Stimulated activated CD8-positive, alpha-beta memory T cell treated with anti-CD3 and anti-CD28 coated beads, Interleukin-7, amount 100 ng/mL, for 24 hours (primary cell): ENCODE measurements at places on chromosomes 11 and 22.
A peak's percentile ranks its signal among the peaks of the same experiment; 100 is the strongest.

DNA sequence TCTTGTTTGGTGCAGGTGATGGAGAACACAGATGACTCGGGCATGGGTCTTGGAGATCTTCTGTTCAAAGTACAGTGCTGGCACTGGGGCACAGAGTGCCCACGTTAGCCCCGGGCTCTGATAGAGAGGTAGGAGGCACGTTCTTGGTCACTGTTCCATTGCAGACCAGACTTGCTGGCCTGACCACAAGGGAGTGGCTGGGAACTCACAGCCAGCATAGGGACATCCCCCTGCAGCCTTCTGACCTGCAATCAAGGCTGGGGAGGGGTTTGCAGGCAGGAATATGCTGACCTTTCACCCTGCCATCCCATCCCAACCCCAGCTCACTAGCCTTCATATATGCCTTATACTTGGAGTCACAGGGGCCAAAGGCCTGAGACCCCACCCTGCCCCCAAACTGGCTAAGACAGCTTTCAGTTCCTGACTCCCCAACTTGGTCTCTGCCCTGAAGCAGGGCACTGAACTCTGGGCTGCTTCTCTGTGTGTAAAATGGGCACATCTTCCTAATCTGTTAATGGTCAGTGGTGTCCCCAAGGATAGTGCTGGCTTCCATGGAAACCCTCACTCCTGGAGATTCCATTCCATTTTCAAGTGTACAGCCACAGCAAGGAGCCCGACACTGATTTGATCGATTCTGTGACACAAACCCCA lies 4.6 kb downstream of the MRPL49 start:
- no peak for DNase-seq

DNA sequence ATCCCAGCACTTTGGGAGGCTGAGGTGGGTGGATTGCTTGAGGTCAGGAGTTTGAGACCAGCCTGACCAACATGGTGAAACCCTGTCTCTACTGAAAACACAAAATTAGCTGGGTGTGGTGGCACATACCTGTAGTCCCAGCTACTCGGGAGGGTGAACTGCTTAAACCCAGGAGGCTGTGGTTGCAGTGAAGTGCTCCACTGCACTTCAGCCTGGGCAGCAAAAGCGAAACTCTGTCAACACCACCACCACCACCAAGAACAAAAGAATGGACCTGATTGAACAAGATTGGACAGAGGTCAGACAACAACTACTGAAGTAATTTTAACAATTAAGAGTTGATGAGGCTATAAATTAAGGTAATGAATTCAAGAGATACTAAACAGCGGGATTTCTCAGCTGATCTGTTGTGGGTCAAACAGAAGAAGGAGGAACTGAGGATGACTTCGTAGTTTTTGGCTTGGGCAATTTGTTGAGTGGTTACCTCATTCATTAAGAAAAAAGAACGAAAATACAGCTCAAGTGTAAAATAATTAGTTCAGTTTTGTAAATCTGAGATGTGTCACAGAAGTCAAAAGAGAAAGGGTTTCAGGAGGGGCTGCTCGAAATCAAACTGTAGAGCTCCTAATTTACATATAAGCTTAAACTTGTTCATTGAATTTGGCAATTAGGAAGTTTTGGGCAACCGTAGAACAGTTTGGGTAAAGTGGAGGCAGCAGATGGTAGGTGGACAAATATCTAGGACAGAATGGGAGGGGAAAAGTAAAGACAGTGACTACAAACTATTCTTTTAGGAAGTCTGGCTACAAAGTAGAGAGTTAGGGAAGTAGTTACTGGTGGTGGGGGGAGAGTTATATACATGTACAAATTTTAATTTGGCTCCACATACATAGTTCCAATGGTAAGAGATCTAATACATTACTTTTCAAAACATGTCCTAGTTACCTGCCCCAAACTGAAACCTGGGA lies 4.5 kb downstream of the IL18 start:
- no peak for DNase-seq

DNA sequence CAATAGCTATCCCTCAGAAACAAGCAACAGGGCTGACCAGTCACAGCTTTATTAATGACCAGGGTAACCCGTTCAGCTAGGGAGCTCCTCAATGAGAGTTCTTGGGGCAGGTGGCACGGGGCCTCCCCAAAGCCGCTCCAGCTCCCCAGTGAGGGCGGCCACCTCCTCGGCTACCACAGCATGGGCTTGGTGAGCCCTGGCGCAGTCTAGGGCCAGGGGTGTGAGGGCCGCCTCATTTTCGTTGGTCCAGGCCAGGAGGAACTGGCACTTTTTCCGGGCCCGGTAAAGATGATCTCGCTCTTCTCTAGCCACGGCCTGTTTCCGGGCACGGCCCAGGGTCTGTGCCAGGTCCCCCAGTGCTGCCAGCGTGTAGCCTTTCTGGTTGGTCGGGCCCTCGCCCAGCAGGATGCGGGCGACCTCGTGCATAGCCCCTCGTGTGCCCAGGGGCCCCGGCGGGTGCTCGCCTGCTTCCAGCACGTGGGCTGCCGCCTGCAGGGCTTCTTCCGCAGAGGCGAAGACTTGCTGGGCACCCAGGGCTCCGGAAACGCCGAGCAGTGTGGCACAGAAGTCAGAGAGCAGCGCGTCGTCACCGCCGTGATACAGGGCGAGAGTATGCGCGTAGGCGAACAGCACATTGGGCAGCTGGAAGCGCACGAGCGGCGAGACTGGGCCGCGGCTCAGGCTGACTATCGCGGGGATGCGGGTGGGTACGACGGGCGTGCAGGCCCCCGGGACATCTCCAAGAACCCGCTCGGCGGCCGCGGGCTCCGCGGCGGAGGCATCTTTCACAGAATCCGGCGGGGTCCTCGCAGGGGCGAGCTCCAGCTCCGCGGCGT lies 913 bp downstream of the ZNHIT2 start:
- DNase-seq, result peak; percentile 36

DNA sequence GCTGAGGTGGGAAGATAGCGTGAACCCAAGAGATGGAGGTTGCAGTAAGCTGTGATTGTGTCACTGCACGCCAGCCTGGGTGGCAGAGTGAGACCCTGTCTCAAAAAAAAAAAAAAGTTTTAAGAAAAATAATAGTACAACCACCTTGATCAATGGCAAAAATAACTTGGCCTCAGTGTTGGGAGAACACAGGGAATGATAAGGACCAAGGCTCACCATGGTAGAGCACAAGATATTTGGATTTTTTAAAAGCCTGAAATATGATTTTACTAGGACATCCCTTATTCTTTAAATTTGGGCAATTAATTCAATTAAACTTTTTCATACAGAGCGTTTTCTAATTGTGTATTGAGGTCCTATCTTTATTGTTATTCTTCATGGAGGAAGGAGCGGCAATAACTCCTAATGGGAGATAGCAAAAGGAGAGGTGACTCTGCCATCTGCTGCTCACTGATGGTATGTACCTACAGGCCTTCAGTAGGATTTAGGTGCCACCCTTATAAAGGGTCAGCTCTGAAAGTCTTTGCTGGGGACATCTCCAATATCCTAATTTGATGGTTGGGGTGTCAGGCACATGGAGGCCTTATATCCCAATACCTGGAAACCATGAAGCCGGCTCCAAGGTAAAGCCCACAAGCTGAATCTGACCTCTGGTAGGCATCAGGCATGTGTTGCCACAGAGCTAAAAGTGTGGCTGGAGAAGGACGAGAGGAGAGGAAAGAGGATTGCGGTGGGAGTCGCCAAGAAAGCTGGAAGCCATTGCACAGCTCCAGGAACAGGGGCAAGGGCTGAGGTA lies 21.9 kb upstream of the POLD3 start:
- no peak for DNase-seq

- DNase-seq, result no peak
Observed at GRCh38 chr22:39717099-39717498, 146.5 kb downstream of the CACNA1I start.

DNA sequence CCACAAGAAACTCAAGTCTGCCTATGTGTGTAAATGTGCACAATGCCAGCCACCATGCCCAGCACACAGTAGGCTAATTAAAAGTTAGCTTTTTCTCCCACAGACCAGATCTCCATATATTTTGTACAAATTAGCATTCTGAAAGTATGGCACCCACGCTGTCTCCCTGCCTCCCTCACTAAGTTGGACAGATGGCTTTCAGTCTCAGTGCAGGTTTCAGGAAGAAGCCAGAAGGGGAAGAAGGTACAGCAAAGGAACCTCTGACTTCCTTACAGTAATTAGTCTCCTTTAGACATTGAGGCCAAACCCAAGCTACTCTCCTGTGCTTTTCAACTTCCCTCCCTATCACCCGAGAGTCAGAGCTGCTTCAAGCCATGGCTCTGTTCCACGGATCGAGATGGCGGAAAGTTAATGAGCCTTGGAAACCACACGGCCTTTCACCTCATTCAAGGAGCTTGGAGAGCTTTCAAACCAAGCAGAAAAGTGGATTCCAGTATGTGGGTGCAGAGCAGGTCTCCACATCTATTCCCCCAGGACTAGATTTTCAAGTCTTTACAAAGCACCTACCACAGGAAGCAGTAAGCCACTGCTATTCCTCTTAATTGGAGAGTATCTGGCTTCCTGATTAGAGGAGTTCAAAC lies 221.1 kb upstream of the NARS2 start:
- no peak for DNase-seq

- DNase-seq, result no peak
Observed at GRCh38 chr22:38070250-38070921, 13.2 kb downstream of the PICK1 start.

- DNase-seq, result no peak
Observed at GRCh38 chr11:113087706-113088105, 126.5 kb downstream of the NCAM1 start.

DNA sequence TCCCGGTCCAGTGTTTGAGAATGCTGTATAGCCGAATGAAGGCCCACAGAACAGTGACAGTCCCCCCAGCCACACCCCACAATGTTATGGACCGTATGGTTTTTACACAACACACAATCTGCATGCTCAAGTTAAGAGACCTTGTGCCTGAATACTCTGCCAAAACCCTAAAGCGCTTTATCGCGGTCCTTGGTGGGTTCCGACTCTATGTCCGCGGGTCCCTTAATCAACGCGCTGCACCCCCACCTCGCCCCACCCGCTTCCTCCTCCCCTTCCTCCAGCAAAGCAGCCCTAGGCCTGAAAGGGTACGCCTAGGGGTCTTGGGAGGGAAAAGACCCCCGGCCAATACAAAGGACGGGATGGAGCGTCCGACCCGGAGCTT lies 442 bp downstream of the COPB1 start:
- peak; percentile 9 for DNase-seq

DNA sequence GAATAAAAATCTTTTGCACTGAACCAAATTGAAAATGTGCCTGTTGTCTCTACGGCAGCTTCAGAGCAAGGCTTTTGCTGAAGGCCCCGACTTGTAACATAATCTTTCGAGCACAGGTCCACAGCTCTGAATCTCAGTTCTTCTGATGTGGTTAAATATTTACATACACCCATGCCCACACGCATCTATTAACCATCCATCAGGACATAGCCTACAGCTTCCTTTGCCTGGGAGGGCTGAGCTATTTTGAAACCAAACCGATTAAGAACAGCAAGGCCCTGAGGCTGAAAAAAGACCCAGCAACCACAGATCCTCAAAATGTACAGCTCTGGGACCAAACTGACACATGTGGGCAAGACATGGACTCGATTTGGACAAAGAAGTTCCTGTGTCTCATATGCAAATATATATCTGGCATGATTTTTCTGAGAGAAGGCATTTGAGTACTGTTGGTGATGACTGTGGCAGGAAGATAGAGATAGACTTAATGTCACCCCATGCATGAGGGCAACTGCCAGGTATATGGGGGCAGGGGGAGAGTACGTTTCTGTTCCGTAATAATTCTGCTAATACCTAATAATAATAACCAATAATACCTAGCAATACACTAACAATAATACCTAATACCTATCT lies 322.7 kb upstream of the PLET1 start:
- no peak for DNase-seq

GRCh38 chr11:112249871-112250610 lies 10.6 kb downstream of the PLET1 start:
- no peak for DNase-seq

GRCh38 chr11:70225681-70226177 lies 22.6 kb downstream of the FADD start:
- DNase-seq, result no peak

DNA sequence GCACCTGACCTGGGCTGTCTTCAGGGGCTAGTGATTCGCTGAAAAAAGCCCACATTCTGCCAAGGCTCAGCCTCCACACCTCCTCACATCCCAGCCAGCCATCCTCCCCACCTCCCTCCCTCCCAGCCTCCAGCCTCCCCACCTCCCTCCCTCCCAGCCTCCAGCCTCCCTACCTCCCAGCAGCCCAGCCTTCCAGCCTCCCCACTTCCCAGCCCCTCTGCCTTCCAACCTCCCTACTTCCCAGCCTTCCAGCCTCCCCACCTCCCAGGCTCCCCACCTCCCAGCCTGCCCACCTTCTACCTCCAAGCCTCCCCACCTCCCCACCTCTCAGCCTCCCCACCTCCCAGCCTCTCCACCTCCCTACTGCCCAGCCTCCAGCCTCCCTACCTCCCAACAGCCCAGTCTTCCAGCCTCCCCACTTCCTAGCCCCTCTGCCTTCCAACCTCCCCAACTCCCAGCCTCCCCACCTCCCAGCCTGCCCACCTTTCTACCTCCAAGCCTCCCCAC lies 33.7 kb upstream of the TH start:
- DNase-seq, result no peak

- DNase-seq, result no peak
Observed at GRCh38 chr22:30598986-30599385, 7.3 kb upstream of the PES1 start.

GRCh38 chr11:123381817-123382554 lies 48.1 kb upstream of the GRAMD1B start:
- DNase-seq, result peak; percentile 26

GRCh38 chr11:83219095-83219494 lies 25.6 kb downstream of the ANKRD42 start:
- DNase-seq, result no peak

GRCh38 chr22:42078469-42079318 lies 806 bp upstream of the SMDT1 start:
- DNase-seq, result no peak

DNA sequence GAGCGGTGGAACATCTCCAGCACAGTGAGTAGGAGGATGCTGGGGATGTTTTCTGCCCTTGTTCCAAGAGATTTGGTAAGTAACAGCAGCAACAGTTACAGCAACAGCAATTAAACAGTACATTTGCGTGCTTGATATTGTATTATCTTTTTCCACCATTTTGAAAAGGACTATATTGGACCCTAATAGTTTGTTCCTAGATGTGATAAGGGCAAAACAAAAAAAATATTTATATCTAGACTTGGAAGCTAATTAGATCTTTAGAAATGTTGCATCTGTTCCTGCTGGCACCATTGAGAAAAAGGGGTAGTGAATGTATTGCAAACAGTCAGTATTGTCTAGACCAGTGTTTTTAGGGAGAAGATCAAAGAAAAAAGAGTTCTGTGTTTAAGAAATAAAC lies 759.9 kb downstream of the JRKL start:
- no peak for DNase-seq

- DNase-seq, result no peak
Observed at GRCh38 chr11:104522650-104523049, 358.7 kb upstream of the PDGFD start.

- no peak for DNase-seq
Observed at GRCh38 chr22:37203354-37204044, 8.8 kb downstream of the SSTR3 start.

GRCh38 chr11:80487952-80488351 lies 1047.1 kb upstream of the TENM4 start:
- DNase-seq, result no peak

GRCh38 chr22:22345781-22346180 lies 101.2 kb downstream of the VPREB1 start:
- no peak for DNase-seq

GRCh38 chr11:71456831-71457230 lies 3.8 kb downstream of the NADSYN1 start:
- DNase-seq, result no peak
